ENCODE measurements at places on chromosomes 12 and 14.

GRCh38 chr14:66600416-66600815 lies 92.5 kb downstream of the GPHN start:
- no peak for DNase-seq

DNA sequence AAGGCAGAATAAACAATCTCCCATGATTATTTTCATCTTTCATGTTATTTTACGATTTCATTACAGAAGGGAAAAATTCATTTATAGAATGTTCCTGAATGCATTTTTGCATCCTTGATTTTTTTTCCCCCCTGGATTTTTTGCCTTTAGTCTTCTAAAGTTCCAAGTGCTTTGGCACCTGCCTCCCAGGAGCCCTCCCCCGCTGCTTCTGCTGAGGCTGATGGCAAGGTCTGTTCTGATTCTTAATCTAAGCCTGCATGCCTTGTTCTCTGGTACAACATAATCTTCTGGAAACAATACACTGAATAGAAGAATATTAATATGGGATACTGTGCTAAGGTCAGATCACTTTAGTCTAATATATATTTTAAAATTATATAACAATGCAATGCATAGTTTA lies 18.0 kb downstream of the YARS2 start:
- DNase-seq = no peak

DNA sequence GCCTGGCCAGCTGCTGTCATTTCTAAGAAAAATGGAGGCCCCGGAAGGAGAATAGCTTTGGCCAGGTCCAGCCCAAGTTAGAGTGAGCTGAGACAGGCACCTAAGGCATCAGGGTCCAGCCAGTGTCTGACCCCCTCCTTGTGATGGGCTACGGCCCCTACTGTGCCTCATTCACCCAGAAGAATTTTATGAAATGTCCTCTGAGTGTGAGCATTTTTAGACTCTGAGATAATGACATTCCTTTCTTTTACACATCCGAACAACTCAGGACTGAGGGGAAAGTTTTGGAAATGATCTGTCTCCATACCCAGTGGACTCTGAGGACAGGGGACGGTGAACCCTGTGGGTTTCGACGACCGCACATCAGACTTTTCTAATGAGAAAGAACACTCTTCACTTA lies 50.4 kb downstream of the SLC24A4 start:
- DNase-seq = no peak

GRCh38 chr12:124036657-124037109 lies 63.7 kb downstream of the ZNF664 start:
- peak; percentile 36 for DNase-seq

DNA sequence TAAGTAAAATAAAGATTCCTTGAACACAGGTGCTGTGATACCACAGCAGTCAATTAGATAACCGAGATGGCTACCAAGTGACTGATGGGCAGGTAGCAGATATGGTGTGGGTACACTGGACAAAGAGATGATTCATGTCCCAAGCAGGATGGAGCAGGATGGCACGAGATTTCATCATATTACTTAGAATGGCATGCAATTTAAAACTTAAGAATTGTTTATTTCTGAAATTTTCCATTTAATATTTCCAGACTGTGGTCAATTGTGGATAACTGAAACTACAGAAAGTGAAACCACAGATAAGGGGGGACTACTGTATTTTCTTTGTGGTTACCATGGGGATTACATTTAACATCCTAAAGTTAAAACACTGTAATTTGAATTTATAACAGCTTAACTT lies 7.5 kb upstream of the ZFP36L1 start:
- no peak for DNase-seq

DNA sequence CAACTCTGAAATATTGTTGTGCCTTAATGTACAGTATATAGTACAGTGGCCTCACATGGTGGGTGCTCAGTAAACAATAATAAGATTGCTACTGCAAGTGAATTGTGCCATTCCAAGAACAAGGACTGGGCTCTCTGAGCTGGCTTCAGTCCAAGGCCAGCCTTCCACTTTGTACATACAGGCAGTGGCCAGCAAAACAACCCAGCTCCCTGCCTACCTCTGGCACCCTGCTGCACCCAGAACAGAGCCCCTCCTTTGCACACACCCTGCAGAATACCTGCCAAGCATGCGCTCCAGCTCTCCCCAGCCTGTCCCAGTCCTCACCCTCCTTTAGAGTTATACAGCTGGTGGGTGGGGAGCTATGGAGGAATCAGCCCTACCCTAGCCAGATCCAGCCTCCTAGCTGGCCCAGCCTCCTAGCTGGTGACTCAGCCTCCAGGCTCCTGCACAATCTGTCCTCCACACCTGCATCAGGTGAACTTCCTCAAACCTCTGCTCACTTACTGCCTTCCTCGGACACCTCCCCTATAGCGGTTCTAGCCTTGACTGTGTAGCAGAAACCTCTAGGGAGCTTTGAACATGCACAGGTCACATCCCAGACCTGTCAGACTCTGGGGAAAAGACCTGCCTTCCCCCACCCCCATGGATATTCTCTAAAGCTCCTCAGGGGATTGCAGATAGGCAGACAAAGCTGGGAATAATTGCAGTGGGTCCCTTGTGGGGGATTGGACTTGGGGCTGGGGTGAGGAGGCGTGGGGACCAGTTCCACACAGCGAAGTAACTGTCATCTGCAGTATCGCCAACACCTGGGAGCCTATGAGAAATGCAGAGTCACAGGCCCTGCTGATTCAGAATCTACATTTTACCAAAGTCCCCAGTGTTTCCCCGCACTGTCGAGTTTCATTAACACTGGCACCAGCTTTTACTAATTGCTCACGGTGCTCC lies 17.9 kb downstream of the ZDHHC22 start:
- no peak for DNase-seq

- no peak for DNase-seq
These were observed 32.2 kb downstream of the SLC25A21 start for GRCh38 chr14:37140176-37140575.

DNA sequence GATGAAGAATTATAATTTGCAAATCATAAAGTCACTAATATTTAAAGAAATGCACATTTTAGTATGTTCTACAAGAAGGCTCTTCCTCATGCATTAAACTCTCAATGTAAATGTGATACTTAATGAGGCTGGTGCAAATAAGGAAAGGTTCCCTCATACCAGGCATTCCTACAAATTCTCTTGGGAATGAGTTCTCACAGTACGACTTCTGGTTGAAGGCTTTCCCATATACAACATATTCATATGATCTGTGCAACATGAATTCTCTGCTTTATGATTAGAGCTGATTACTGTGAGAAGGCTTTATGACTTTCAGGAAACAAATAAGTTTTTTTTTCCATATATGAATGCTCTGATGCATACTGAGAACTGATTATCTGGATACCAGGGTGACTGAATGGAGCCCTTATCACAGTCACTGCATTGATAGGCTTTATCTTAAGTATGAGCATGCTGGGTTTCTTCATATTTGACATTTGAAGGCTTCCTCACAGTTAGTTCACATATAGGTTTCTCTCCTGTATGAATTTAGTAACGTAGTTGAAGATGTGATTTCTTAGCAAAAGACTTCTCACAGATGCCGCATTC lies 293.9 kb downstream of the RAD51B start:
- DNase-seq = no peak

- DNase-seq = no peak
These were observed 378.9 kb downstream of the RGS6 start for GRCh38 chr14:72311116-72311515.

DNA sequence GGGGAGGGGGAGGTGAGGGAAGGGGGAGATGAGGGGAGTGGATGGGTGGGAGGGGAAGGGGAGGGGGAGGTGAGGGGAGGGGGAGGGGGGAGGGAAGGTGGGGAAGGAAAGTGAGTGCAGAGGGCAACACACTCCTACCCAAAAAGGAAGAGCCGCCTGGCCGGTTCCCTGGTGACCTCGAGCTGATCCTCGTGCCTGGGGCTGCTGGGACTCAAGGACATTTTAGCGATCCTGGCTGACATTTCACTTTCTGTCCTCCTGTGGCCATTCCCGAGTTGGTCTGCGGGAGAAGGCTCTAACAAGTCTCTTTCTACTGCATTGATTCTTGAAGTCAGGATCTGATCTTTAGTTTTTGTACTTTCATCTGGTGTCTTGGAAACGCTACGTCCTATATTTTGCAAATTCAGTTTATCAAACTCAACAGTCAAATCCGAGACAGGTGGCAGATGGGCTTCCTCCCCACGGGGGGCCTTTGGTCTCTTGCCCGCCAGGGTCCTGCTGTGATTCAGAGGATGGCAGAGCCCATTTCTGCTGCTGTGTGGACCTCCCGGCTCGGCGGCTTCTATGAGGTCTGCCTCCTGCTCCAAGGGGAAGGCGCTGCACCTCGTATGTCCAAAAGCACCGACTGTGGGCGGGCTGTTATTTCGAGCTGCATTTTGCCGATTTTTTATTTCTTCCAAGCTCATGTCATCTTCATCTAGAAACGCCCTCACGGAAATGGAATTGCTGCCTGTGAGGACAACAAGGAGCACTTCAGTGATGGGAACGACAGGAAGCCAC lies 19.1 kb downstream of the PGAM5 start:
- DNase-seq = no peak

GRCh38 chr12:50828886-50829285 lies 13.8 kb upstream of the TMPRSS12 start:
- no peak for DNase-seq

- DNase-seq = no peak
These were observed 130.9 kb downstream of the SAMD4A start for GRCh38 chr14:54697803-54698202.

- DNase-seq = no peak
These were observed 157.9 kb downstream of the ZNF664 start for GRCh38 chr12:124130691-124131591.

DNA sequence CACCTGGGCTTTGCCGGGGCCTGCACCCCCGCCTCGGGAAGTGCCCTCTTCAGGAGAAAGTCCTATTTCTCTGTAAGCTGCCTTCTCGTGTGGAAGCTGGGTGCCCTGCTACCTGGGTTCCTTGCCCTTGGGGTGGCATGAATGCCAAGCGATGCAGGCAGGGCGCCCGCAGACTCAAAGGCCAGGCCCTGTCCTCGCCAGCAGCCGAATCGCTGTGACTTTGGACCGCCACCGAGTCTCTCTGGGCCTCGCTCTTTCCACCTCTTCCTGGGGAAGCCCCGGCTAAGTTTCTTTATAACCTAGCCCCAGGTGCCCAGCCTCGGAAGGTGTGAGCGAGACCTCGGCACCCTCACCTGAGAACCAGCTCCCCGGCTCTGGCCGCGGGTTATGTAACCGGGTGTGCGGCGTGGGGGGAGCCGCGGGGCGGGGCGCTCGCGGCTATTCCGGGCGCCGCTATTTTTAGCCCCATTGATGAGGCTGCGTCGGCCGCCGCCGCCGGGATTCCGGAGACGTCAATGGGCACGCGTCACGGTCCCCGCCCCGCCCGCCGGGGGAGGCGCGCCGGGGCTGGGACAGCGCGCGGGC lies 14.6 kb upstream of the NR4A1 start:
- peak; percentile 89 for DNase-seq

DNA sequence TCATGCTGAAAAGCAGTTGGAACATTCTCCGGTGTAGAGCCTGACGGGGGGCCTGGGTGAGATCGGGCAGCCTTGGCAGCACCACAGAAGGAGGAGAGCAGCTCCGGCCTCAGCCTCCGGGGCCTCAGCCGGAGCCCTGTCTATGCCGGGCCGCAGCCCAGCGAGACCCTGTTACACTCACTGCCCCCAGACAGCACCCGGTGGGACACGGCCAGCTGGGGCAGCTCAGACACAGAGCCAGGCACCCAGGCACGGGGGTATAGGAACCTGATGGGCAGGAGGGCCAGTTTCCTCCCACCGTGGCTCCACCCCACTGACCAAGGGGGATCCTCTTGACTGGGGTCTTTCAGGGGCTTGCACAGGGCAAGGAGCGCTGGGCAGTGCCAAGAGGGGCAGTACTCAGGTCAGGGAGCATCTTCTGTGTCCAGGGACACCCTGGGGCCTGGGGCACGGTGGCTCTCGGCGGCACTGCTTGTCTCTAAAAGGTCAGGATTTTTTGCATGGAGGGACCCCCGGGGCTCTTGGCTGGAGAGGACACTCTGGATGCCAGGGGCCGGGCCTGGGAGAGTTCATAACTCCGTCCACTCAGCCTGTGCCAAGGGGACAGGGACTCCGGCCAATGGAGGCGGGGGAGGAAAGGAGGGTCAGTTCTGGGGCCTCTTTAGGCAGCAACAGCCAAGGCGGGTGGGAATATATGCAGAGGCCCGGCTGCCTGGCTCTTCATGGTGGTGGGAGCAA lies 9.4 kb downstream of the INF2 start:
- DNase-seq = no peak

- DNase-seq = no peak
These were observed 40.9 kb upstream of the VASH1 start for GRCh38 chr14:76720382-76720813.

GRCh38 chr12:83629931-83630330 lies 943.2 kb downstream of the TMTC2 start:
- no peak for DNase-seq

GRCh38 chr12:85781766-85782165 lies 54.4 kb downstream of the RASSF9 start:
- no peak for DNase-seq

DNA sequence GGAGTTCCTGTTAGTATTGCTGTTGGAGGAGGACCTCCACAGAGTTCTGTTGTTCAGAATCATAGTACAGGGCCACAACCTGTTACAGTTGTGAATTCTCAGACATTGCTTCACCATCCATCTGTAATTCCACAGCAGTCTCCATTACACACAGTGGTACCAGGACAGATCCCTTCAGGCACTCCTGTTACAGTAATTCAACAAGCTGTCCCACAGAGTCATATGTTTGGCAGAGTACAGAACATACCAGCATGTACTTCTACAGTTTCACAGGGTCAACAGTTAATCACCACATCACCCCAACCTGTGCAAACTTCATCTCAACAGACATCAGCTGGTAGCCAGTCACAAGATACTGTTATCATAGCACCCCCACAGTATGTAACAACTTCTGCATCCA lies 120.8 kb downstream of the ARID2 start:
- DNase-seq = no peak

DNA sequence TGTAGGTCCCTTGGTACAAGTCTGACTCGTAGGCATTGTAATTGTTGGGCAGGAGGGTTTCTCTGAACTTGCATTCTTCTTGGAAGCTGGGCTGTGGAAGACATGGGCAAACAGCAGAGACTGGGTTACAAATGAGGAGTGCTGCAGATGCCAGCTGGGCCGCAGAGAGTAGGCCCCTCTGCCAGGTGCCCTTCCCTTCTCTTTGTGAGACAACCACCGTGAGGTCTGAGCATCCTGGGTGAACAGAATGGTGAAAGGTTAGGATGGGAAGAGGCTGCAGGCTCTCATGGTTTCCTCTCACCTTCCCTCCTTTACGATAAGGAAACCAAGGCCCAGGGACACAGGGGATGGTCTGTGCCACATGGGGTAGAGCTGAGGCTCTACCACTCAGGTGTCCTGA lies 11.3 kb downstream of the FGF6 start:
- DNase-seq = no peak

DNA sequence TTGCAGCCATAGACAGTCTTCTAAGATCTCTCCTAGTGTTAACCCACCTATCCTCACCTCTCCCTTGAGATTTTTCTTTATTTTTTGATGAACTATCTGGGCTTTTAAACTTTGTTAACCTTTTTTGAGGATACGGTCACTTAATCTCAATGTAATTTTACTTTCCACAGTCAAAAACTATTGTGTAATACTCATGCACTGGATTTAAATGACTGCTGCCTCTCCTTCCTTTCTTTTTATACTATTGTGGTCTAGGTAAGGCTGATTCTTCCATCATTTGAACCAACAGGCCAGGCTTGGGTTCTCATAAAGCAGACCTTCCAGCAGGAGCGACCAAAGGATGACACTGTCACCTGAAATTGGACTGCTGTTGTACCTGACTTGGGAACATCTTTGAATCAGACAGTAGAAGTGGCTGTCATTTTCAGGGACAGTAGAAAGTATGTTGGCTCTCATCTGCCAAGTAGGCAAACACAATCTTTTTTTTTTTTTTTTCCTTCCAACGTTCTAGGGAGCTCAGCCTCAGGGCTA lies 689 bp upstream of the PDE3A start:
- no peak for DNase-seq

- no peak for DNase-seq
These were observed 37.3 kb downstream of the ANO2 start for GRCh38 chr12:5907807-5908206.

Data from activated naive CD8-positive, alpha-beta T cell treated with anti-CD3 and anti-CD28 coated beads, Interleukin-2, amount 50 U/mL, for 24 hours (primary cell).